ENCODE measurements at places on chromosomes 13 and 19.

DNA sequence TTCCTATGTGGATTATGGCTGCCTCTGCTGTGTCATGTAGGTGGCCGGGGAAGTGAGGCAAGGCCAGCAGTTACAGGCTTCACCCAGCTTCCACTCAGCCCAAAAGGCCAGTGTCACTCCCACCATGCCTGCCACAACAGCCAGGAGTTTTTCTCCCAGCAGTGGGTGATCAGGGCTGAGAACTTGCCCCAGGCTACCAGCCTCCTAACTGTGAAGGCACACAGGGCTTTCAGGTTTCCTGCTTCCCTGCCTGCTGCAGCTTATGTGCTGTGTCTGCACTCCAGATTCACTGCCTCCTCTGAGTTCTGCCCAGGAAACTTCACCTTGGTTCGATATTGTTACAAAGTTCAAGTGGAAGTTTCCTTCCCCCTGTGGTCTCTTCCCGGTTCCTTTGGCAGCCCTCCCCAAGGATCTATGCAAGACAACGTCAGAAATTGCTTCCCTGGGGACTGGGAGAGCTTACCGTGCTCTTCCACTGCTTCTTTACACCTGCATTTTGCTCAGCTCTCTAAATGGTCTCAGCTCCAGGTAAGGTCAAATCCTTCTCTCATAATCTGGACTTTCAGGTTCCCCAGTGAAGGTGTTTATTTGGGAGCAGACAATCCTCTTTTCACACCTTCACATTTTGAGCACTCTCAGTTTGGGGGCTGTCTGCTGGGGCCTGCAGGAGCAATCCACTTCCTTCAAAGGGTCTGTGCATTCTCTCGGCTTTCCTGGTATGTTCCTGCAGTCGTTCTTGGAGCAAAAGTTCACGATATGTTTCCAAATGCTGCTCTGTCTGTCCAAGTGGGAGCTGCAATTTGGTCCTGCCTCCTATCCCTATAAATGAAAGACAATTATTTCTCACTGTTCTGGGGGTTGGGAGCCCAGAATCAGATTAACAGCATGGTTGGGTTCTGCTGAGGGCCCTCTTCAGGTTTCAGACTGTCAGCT, 1730.1 kb upstream of the PRR20A start:
- DNase-seq = no peak

DNA sequence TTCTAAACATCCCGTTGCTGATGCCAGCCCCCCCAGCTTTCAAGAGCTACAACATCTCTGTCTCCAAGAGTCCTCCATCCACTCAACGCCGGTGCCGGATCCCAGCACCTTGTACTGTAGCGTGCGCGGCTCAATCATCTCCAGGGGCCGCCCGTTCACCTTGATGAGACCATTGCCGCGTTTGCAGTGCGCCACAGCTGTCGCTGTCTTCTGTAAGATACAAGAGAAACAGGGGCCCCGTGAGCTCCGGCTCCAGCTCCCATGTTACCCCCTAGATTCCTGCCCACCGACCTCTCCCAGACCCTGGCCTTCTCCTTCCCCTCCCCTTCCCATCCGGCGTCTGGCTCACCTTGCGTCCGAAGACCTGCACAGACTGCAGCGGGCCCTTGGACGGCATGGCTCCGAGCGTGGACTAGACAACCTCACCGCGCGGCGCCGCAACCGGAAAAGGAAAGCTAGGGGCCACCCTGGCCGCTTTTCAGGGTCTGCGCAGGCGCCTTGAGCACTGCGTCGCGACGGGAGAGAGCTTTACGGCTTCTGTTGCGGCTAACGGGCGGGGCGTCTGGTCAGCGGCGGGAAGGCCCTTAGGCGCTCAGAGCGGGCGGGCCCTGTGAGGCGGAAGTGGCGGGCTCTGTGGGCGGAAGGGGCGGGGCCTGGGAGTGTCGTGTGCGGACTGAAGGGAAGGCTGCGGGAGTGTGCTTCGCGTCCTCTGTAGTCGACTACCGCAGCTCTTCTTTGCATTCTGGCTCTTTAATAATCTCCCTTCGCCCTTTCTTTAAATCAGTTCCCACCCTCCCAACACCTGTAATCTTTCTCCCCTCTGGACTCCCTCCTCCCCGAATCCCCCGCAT, at the start of gene RPS16:
Gene RPS16 (minus strand): TSS at position 451 of the 851 bp plus-strand sequence. CDS start 54 bp downstream, at position 397.
- DNase-seq = peak; percentile 99

DNA sequence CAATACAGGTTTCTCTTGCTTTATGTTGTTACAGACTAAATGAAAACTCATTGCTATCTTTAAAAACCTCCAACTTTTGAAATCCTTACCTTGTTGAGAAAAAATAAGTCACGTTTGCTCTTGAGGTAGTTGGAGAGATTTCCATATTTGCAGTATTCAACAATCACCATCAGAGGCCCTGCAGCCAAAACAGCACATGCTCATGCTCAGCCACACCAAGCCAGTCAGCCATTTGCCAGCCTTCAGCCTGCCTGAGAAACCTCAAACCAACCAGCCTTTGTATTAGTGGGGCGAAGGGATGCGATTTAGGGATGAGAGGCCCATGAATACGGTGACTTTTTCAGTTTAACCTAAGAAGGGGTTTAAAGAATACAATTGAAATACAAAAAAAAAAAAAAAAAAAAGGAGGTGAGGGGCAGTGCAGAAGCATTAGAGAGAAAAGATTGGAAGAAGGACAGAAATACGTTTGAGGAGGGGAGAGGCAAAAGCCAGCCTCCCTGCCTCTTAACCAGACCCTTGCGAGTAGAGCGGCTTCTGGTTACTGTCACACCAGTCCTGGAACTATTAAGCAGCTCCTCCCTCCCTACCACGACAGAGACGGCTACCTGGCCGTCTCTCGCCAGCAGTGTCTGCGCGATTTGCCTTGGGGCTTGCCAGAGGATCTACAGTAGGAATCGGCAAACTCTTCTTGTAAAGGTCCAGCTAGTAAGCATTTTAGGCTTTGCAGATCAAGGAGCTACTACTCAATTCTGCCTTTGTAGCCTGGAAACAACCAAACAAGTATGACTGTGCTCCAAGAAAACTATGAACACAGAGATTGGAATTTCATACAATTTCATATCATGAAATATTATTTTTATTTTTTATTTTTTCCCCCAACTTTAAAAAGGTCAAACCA, 167.3 kb downstream of the FLT1 start:
- no peak for DNase-seq

GRCh38 chr19:45822716-45823115, 7.6 kb upstream of the RSPH6A start:
- DNase-seq = no peak

- DNase-seq = no peak
Observed at GRCh38 chr19:30071871-30072270, 129.8 kb downstream of the URI1 start.

- DNase-seq = no peak
Observed at GRCh38 chr13:75639454-75639853, 3.3 kb downstream of the LMO7 start.

DNA sequence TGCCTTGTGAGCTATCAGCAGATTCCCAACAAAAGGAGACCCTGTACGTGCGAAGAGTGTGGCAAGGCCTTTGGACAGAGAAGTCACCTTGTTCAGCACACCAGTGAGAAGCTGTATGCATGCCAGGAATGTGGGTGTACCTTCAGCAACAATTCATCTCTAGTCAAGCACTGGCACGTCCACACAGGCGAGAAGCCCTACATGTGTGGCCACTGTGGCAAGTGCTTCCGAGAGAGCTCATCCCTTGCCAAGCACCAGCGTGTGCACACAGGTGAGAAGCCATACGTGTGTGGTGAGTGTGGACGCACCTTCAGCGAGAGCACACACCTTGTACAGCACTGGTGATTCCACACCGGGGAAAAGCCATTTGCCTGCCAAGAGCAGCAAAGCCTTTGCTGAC, 7.6 kb upstream of the ZSCAN22 start:
- DNase-seq = no peak

- DNase-seq = no peak
Observed at GRCh38 chr19:3345850-3346460, 20.4 kb upstream of the NFIC start.

DNA sequence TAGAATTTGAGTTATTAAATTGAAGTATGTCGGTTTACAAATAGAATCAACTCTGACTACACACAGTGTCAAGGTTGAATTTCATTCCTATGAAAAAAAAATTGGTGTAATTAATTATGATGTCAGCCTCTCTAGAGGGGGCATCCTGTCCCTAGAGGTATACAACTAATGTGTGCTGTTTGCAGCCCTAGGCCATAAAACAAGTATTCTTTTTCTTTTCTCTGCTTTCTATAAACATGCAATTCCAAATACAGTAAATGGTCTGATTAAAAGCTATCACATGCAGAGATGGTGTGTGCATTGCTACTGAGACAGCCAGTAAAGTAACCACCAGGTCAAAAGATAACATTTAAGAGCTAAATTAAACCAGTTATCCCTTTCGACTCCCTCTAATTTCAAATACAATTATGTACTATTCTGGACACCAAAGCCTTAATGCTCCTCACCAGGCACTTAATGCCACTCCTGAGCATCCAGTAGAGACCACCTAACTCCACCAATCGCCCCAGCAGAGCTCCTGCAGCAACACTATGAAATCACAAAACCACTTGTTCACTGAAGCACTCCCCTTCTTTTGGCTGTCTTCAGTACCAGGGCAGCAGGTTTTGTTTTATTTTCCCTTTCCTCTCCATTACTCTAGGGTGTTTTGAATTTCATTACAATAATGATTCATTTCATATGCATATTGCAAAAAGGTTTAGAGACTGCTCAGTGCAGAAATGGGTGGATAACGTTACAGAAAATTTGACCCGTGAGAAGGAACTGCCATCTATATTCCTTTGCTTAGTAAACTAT, 426.9 kb downstream of the PCDH9 start:
- no peak for DNase-seq

GRCh38 chr19:28655054-28655453, 557.9 kb downstream of the UQCRFS1 start:
- DNase-seq = no peak

DNA sequence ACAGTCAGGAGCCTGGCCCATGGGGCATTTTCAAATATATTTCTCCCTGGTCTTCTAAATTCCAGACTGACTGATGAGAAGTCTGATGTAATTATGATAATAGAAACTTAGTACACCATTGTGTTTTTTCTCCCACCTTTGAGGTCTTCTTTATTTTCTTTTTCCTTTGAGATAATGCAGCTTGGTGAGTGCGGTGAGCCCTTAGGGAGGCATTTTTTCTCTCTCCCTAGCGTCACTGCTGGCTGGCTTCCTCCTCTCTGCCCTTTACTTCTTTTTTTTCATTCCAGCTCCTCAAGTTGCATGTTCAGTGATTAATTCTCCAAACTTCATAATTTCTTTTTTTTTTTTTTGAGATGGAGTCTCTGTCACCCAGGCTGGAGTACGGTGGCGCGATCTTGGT, 12.8 kb upstream of the CDC42EP5 start:
- no peak for DNase-seq

Data from CD4-positive, alpha-beta T cell treated with Interleukin-6 at 100 ng/mL for 8 hours (primary cell).